Urinary bladder (tissue), 4 donors: ENCODE measurements at places on chromosomes 11 and 22. TPM values are rescaled to one million over a fixed set of nuclear protein-coding genes. Genes with fewer than 3 reads are reported as not detected.

The CCDC116 gene
- 0.37 TPM for polyA plus RNA-seq

GRCh38 chr11:60927600-60927999, 3.3 kb downstream of the TMEM132A start:
- DNase-seq, result no peak

The VSIG10L2 gene
- 0.08 TPM for polyA plus RNA-seq

The HRAS gene
- 79.0 TPM for polyA plus RNA-seq

DNA sequence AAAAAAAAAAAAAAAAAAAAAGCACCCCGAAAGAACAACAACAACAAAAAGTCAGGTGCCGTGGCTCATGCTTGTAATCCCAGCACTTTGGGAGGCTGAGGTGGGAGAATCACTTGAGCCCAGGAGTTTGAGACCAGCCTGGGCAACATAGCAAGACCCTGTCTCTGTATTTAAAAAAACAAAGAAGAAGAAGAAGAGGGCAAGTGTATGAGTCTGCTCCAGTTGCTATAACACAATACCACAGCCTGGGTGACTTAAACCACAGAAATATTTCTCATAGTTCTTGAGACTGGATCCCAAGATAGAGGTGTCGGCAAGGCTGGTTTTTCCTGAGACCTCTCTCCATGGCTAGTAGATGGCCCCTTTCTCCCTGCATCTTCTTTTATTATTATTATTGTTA, 12.4 kb downstream of the CRYBA4 start:
- DNase-seq, result no peak

DNA sequence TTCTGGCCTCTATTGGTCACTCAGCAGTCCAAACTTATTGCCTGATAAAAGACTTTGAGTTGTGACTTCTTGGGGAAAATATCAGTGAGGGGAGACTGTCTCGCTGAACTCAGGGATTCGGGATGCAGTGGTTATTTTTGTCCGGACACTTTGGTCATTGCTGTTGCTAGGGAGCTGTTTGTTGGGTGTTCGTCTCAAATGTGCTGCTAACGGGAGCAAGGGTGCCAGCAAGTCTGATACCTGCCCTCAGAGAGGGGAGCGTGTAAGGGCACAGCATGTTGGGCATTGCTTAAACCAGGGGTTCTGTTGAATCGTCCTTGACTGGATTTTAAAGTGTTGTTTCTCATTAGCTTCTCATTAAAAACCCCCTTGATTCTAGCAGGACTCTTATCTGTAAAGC, 49.2 kb upstream of the SLC25A18 start:
- no peak for DNase-seq

DNA sequence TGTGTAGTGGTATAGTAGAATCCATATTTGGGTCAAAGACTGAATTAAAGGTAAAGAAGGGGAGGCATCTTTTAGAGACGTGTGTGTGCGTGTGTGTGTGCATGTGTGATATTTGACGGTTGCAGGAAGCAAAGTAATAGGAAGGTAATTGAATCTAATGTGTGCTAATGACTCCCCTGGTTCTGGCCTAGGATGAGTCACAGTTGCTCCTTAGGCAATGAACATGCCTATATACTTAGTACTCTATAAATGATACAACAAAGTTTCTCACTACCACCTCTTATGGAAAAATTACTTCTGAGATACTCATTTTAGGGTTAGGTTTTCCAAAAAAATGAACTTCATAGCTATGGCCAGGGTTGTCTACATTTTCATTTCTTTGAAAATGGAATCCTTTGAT, 409.6 kb downstream of the GUCY1A2 start:
- no peak for DNase-seq

DNA sequence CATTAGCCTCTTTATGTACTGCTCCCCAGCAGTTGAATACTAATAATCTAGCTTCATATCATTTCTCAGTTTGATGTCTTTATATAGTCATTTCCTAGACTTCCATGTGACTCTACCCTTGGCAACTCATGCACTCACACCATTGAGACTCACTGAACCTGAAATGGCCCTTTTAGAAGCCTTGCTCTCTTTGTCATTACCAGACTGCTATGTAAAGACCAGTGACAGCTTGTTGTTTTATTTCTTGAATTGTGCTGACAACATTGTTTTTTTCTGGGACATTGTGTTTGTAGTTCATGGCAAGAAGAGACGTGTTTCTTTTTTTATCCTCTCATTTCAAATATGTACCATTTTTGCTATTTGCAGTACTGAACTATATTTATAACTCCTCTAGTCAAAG, 256.5 kb downstream of the CNTN5 start:
- no peak for DNase-seq

DNA sequence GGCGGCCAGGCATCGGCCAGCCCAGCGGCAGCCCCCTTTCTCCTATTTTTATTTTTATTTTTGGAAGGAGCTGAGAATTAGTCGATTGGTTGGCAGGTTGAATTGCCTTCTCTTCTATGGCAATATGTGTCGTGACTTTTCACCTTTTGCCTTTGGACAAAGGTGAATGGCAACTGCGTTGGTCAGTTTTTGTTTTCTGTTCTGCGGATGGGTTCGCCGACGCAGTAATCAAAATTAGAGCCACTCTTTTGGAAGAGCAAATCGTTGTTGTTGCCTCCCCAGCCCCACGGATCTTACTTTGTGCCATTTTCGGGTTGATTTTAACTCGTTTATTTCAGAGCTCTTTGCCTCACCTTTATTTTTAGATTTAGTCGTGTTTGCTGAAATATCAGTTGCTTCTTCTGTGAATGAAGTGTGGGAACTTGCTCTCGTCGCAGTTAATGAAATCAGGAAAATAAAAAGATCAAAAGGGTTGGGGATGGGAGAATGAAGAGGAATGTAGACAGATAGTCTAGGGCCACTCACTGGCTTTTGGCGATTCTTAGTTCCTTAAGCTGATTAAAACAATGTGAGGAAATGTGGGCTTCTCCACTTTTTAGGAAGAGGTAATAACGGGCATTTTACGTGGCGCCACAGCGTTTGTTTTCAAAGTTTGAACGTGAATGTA, 1.6 kb downstream of the CECR2 start:
- no peak for DNase-seq

DNA sequence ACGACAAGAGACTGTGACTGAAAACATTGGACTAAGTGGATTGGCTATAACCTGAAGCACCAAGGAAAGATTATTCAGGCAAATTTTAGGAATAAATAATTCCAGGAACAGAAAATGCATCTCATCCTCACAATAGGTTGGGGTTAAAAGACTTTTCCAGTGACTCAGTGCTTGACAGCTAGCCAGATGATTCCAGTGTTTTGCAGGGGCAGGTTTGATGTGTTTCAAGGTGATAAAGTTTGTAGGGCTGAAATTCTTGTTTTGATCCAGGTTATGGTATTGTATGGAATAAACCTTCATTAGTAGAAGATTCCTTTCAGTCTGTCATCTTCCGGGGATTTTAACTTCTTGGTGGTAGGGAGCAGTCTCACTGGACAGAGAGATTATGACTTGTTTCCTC, 2.3 kb downstream of the EXT2 start:
- no peak for DNase-seq

The FOLH1 gene
- polyA plus RNA-seq, result 0.96 TPM

DNA sequence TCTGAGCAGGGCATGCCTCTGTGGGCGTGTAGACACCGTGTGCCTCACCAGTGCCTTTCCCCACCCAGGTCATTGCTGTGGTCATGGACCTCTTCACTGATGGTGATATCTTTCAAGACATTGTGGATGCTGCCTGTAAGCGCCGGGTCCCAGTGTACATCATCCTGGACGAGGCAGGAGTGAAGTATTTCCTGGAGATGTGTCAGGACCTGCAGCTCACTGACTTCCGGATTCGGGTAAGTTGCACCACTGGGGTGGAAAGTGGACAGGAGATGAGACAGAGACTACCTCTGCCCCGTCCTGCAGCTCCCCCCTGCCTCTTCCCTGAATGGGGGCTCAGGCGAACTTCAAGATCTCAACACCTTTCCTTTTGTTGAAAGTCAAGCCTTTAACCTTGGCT, 24.3 kb downstream of the FAM83F start:
- no peak for DNase-seq

GRCh38 chr11:79481795-79482194, 41.0 kb upstream of the TENM4 start:
- no peak for DNase-seq

The AQP11 gene
- polyA plus RNA-seq, result 0.66 TPM

DNA sequence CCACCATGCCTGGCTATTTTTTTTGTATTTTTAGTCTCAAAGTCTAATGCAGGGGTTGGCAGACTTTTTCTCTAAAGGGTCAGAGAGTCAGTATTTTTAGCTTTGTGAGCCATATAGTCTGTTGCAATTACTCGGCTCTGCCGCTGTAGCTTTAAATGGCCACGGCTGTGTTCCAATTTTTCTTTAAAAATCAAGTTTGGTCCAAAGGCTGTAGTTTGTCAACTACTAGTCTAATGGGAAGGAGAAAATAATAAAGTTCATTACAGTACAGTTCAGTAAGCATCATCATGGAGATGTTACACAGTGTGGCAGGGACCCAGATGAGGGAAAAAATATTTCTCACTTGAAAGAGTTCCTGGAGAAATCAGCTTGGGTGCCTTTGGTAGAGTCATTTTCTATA, 107.6 kb downstream of the CSNK2A3 start:
- no peak for DNase-seq

- DNase-seq, result no peak
Observed at GRCh38 chr11:112464949-112465348, 204.3 kb upstream of the PLET1 start.

The BCO2 gene
- 2.8 TPM for polyA plus RNA-seq

GRCh38 chr22:43036282-43036829, 21.4 kb upstream of the PACSIN2 start:
- no peak for DNase-seq

The AIP gene
- 135 TPM for polyA plus RNA-seq

GRCh38 chr22:49571326-49571725, 256.3 kb downstream of the BRD1 start:
- no peak for DNase-seq
